ENCODE measurements at places on chromosomes 5 and 9. TPM values are rescaled to one million over a fixed set of nuclear protein-coding genes. Genes with fewer than 3 reads are reported as not detected.
A peak's percentile ranks its signal among the peaks of the same experiment; 100 is the strongest.

GRCh38 chr5:56090793-56091460 lies 96.2 kb upstream of the IL6ST start:
- DNase-seq = no peak

DNA sequence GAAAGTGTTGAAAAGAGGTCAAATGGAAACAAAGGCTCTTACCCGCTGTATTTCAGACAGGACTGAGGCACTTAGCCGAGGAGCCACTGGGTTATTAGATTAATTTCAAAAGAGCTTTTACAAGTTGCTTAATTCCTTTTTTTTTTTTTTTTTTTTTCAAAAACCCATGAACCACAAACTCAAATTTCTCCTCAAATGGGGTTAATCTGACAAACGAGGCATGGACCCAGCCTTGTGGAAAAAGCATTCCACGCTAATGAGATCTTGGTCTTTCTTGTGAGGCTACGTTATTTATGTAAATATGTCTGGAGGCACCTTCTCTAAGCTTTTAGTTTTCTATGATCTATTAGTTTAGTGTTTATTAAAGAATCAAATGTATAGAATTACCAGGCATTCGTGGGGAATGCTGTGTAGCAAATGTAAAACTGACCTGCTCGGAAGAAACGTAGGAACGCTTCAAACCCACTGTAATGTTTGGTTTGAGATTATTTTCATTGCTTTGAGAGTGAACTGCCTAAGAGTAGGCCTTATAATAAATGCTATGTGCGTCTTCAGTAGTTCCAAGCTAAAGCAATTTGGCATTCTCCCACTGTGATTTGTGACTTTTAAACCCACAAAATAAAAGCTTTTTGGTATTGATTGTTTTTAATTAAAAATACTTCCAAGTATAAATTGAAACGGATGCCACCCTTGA lies 134.7 kb downstream of the CDH6 start:
- no peak for DNase-seq

DNA sequence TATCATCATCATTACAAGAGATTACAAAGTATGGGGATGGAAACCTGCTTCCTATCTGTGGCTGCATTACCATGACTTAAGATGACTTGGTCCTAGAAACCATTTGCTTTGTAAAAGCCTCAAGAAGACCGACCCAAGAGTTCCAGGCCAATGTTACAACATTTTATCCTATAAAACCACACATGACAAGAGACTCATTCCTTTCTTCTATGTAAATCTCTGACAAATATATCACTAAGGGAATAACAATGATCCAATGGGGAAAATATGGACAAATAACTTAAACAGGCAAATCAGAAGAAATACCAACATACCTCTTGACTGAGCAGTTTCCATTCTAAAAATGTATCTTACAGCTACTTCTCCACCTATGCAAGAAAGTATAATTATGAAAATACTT lies 44.3 kb upstream of the VPS13A start:
- DNase-seq = no peak

DNA sequence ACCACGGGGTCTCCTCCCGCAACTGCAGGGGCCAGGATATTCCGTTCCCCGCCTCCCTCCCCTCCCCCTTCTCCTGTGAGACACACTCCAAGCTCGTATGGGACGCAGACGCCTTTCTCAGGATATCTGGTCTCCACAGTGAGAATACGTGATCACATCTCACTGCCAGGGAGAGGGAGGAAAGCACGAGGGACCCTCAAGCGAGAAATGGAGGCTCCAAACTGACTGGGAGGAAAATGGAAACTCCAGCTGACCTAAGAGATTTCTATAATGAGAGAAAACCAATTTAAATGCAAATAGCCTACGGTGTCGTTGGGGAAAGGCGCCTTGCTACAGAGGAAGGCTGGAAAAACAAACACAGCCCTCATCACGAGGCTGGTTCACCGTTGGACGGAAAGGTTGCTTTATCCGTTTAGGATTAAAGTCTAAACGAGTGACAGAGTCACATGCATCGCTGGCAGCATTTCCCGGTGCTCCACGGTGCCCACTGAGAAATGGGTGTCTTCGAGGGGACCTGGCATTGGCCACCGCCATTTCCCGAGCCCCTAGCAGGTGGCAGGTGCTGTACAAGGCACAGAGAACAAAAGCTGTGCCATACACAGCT lies 116.9 kb upstream of the CPEB4 start:
- DNase-seq = peak; percentile 13

DNA sequence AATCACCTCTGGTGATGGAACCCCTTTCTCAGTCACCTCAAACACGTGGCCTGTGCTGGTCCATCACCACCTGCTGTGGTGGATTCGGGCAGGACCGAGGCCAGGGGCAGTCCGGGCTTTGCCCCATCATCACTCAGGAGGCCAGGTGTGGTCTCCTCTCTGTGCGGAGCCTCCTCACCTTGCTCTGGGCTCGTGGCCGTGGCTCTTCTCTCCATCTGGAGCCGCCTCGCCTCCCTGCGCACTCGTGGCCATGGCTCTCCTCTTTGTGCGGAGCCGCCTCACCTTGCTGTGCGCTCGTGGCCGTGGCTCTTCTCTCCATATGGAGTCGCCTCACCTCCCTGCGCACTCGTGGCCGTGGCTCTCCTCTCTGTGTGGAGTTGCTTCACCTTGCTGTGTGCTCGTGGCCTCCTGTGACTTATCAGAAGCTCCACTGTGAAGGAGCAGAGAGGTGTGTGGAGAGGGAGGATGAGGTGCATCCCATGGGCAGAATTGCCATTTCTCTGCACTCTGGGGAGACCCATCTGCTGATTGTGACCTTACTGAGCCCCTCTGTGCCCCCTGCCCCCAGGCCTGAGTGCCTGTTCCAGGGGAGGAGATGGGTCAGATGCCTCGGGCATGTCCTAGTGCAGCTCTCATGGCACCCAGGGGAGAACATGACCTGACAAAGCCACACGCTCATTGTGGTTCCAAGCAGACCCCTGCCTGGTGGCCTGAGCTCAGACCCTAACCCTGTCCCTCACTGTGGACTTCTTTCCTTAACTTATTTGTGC lies 276.6 kb upstream of the IRX2 start:
- DNase-seq = no peak

DNA sequence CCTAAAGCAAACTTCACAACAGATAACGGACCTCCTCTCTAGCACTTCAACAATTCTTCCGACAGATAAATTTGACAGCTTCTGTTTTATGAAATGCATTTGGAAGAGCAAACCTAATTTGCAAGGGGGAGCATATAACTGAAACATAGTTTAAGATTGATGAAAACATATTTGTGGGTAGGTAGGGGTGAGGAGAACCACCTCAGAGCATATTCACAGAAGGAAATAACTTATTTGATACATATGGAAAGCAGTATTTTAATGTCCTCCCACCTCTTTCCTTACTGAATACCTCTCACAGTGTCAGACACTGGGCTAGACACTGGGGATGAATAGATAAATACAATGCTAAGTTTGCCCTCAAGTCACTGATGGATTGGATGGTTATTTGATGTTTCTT lies 384.8 kb downstream of the MAT2B start:
- no peak for DNase-seq

DNA sequence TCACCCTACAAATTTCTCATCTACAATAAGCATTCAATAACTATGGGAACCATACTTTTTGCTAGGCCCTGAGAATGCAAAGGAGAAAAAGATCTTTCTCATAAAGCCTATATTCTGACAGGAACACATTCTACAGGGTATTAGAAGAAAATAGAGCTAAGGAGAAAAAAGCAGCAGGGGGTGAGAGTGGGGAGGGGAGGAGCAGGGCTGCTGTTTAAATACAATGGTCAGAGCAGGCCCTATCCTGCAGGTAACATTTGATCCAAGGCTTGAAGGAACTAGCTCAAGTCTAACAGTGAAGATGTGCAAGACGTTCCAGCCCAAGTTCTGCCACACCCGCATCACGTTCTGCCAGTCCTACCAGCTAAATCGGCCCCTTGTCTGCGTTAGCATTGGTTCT lies 89.7 kb downstream of the ELAVL2 start:
- DNase-seq = no peak

DNA sequence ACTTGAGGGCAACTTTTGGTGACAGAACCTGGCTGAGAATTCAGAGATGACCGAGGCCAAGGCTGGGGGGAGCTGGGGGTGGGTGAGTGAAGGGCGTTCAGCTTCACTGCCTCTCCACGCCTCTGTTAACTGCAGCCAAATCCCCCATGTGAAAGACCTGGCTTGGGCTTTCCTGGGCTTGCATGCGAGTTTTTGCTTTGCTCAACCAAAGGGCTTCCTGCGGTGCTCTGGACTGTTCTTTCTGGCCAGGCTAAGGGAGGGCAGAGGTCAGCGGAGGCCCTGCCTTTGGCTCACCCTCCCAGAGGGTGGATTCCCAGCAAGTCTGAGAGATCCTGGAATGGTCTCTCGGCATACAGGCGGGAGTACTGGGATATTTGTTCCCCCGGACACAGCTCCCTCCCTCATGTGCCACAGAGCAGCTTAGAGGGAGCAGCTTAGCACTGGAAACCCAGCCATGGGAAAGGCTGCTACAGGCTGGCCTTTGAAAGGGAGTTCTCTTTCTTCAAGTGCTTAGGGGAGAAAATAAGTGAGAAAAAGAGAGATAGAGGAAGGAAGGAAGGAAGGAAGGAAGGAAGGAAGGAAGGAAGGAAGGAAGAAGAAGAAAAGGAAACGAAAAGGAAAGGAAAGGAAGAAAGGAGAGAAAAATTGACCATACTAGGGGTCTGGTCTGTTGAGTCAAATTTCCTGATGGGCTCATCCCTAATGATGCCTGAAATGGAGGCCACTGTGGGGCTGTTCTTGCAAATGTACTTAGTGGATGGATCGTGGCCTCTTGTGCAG lies 158.8 kb downstream of the FGF18 start:
- DNase-seq = peak; percentile 88

DNA sequence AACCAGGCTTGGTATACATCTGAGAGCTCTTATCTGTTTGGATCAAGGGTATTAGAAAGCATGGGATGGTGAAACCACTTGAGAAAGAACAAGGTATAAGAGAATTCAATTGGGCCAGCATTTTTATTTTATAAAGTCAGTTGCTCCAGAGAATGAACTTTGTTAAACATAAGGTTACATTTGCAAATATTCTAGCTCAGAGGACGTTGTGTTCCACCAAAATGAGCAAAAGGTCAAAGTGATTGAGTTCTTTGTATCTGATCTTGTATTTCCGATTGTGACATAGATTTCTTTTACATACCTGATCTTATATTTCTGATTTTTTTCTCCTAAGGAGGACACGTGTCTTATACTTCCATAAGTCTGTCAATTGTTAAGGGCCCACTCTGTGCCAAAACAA lies 8.6 kb upstream of the STARD4 start:
- DNase-seq = no peak

- peak; percentile 28 for DNase-seq
Measured at GRCh38 chr9:95305770-95306492, 11.6 kb downstream of the FANCC start.

GRCh38 chr5:160312960-160313727 lies 780 bp upstream of the CCNJL start:
- no peak for DNase-seq

GRCh38 chr9:85702726-85703289 lies 38.9 kb downstream of the AGTPBP1 start:
- DNase-seq = peak; percentile 28

DNA sequence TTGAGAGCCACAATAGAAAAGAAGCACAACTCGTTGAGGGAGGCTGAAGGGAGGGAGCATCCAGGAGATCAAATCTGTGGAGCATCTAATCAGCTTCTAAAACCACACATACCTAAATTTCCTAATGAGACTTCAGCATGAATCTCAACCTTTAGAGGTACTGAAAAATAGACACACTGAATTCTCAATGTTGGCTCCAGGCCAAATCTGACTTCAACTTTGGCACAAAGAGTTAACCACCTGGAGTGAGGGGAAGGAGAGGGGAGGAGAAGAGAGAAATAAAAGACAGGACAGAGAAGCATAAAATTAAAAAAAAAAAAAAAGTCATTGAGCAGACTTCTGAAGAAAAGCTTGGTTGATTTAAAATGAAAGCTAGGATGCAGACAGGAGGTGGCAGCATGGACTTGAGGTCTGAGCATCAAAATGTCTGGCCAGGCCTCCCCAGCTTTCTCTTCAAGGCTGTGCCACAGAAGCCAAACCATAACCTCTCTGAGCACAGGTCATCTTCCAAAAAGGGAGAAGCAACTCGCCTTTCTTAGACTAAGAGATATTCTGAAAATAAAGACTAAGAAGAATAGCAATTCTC lies 205.6 kb downstream of the DENND1A start:
- peak; percentile 42 for DNase-seq

- no peak for DNase-seq
Measured at GRCh38 chr5:26889815-26890214, 148.6 kb downstream of the CDH9 start.

DNA sequence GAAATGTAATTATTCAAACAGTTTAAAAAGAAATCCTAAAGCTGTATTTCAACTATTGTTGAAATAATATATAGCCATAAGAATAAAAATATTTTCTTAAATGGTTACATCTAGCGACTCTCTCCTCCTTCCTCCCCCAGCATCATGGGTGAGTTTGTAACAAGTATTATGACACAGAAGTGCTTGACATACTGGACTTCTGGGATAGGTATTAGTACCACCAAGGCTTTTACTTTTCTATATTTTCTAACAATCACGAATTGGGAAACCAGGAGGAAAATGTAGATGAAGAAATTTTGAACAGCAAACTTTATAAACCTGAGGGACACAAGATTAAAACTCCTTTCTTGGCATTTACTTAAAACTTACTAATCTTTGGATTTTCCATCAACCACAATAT lies 4.4 kb downstream of the RORB start:
- DNase-seq = no peak

GRCh38 chr5:142079306-142079721 lies 29.3 kb upstream of the NDFIP1 start:
- DNase-seq = no peak

DNA sequence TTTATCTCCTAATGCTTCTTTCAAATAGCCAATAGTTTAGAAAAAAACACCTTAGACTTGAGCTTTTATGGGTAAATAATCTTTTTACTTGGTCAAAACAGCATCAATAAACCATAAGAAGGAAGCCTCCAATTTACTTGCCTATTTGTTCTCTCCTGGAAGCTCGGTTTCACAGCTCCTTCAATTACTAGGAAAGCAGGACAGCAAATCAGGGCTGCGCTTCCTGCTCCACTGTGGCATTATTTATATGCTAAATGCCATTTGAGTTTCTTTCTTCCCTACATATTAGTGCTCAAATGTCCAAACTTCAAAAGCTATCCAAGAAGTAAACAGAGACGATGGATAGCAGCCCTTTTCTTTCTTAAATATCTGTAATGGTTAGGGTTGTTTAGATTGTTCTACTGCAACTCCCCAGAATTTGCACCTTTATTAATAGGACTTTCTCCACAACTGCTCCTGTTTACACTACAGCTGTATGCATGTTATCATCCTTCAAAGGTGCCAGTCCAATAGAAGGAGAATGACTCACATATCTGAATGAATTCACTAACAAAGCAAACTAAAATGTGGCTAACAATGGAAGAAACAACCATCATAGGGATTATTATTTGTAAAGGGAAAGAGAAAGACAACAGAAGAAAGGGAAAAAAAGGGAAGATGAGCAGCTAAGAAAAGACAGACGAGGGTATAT lies 58.7 kb downstream of the MED27 start:
- DNase-seq = no peak

The TERT gene
- not detected for total RNA-seq

The CDH18 gene
- 13.4 TPM for total RNA-seq

The NPR3 gene
- 14.3 TPM for total RNA-seq

The ISL1 gene
- 0.09 TPM for total RNA-seq

The GHR gene
- 15.2 TPM for total RNA-seq

The C5orf34 gene
- 4.5 TPM for total RNA-seq

The PCDHAC1 gene
- 0.27 TPM for total RNA-seq

All from muscle of leg (tissue), 16 donors.